Activated CD8-positive, alpha-beta memory T cell treated with anti-CD3 and anti-CD28 coated beads for 48 hours (primary cell): ENCODE measurements at places on chromosomes 7 and 10.

DNA sequence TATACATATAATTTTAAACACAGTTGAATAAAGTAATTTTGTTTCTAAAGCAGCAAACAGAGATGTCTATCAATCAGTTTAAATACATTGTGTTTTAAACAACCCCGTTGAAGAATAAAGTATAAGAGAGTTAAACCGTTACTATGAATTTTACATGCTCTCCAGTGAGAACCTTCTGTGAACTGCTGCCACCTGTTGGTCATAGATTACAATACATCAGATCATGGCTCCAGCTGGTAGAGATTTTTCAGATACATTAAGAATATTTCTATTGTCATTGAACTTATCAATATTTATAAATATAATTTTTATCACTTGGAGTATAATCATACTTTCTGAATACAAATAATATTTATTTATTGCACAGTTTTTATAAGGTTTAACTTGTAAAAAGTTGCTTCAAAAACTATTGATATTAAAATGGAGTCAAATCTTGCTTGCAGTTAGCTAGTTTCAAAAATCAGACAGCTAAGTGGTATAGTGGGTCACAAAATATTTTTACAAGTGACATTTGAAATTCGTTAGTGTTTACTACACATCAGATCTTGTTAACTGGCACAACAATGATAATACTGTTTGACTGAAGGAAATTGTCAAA lies 561.2 kb upstream of the PHF14 start:
- no peak for DNase-seq

- DNase-seq, result no peak
These were observed 75.5 kb upstream of the CXCL12 start for GRCh38 chr10:44460416-44460815.

DNA sequence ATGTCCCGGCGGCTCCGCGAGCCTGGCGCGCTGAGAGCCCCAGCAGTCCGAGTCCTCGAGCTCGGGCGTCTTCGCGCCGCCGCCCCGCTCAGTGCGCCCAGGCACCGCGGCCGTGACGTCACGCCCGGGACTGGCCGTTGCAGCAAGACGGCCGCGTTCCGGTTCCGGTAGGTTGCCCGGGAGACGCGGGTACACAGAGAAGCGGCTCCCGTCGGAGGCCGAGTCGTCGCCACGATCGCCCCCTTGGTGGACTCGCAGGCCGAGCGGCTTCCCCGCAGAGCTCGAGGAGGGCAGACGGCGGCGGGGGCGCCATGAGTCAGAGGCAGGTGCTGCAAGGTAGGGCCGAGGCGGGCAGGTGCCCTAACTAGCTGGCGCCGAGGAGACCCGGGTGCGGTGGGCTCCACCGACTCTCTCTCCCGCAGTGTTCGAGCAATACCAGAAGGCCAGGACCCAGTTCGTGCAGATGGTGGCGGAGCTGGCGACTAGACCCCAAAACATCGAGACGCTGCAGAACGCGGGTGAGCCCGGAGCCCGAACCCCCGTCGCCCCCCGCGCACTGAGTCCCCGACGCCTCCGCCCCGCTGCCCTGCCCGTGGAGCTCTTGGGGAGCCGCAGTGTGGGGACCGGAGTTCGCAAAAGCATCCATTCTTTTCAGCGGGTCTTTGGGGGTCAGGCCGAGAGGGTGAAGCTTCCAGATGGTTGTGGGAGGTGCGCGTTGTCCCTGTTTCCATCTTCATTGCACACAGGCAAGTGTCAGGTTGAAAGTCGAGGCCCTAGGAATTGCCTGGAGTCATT lies at the start of gene SPAG6:
Gene SPAG6, plus strand, starts transcription at position 196 of the 795 bp plus-strand sequence. Its CDS starts 116 bp downstream, at position 312.
- no peak for DNase-seq

- no peak for DNase-seq
These were observed 111.4 kb upstream of the JCAD start for GRCh38 chr10:30170814-30171213.

GRCh38 chr10:13775786-13776775 lies 189.3 kb downstream of the PRPF18 start:
- DNase-seq, result no peak

- DNase-seq, result no peak
These were observed 34.2 kb downstream of the FIGNL1 start for GRCh38 chr7:50415844-50416364.

DNA sequence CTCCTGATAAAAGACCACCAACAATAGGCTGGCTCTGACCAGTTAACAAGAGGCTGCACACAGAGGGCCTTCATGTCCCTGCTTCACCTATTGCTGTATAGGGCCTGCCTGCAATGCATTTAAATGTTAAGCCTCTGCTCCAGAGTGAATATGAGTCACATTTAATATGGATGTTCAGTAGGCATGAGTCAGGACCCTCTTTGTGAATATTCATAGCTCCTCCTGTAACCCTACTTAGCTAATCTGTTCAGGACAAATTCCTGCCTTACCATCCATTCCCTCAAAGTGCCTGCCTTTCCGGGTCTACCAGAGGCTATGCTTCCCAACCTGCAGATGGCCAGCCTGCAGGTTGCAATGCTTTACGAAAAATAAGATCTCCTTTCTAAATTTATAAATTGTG lies 32.5 kb downstream of the ARHGAP22 start:
- DNase-seq, result no peak

GRCh38 chr7:101278461-101279292 lies 33.8 kb upstream of the FIS1 start:
- no peak for DNase-seq

GRCh38 chr10:47042199-47042473 lies 130.9 kb downstream of the PTPN20 start:
- DNase-seq, result no peak

- no peak for DNase-seq
These were observed 183.6 kb downstream of the PLXNA4 start for GRCh38 chr7:132392713-132393112.

DNA sequence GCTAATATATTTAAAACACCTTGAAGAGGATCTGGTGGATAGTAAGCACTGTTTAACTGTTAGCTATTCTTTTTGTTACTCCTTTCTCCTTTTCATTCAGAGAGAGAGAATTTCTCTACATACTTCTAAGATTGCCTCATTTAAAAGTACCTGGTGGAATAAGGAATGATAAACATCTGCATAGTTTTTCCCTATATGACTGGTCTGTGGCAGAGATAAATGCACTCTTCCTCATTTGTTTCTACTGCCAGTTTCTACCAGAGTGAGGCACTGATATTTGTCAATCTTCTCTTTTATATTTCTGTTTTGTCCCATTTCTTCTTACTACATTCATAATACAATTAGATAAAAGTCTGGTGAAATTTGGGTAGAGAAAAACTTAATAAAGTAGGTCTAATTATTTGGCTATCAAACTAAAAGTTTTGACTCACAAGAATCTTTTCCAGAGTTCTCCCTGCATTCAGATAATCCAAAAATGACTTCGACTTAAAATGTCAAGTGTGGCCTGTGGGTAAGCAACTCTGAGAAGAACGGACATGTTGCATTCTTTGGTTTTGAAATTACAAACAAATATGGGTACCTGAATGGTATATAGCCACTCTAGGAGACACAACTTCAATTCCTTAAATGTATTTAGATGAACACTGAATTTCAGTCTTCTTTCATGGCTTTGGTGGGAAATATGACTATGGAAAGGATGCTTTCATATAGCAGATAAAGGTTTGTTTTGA lies 38.8 kb downstream of the RNLS start:
- DNase-seq, result no peak

DNA sequence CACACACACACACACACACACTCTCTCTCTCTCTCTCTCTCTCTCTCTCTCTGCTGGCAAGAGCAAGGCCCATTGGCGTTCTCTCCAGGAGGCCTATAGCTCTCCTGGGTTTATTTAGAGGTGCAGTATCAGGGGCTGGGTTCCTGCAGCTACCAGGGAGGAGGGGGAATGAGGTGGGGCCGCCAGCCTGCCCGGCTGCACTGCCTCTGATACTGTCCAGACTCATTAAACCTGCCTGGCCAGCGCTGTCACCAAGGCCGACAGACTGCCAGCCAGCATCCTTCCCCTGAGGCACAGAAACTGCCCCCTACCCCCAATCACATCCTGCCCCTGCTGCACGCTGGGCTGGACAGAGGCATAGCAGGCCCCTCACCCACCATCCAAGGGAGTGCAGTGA lies 4.3 kb downstream of the PRRT4 start:
- DNase-seq, result no peak

DNA sequence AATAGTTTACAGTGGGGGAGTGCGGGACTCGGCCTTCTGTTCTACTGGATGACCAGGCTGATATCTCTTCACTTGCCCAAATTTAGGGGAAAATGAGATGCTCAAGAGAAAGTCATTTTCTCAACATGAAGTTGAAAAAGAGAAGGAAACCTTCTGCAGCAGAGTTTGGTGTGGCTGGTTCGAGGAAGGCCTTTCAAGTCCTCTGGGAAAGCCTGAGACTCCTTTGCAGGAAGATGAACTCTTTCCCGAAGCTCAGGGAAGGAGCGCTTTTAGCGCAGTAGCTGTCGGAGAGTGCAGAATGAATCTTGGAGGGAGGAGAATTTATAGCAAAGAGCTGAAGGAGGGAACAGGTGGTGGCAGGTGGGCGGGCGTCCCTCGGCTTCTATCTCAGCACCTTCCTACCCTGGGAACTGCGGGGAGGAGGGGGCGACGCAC lies at the start of gene ATOH7:
Gene ATOH7, minus strand, starts transcription at position 297 of the 435 bp plus-strand sequence. CDS start 436 bp downstream, outside the sequence.
- no peak for DNase-seq

DNA sequence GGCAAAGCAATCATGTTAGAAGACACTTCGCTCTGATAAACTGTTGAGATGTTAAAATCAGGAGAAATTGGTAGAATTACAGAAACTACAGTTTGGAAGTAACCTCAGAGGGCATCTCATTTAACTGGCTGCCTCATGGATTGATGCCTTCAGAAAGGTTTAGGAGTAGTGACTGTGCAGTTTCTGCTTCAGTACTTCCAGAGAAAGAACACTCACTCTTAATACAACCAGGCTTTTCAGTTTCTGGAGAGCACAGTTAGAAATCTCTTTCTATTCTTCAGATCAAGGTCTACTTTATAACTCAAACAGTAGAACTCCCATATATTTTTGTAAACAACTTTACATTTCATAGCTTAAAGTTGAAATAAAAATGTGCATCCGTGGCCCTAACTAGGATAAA lies 1358.9 kb upstream of the LRRTM3 start:
- no peak for DNase-seq

DNA sequence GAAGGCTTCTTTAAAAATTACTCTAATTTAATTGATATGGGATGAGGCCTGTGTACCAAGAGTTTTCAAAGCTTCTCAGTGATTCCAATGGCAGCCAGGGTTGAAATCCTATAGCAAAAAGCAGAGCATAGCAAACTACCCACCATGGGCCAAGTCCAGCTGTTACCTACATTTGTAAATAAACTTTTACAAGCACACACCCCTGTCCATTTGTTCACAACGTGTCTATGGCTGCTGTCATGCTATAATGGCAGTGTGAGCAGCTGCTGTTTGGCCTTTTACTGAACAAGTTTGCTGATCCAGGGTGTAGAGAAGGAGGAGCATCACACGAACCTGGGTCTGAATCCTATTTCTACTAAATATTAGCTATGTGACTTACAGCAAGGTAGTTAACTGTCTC lies 50.0 kb downstream of the NPY start:
- no peak for DNase-seq

DNA sequence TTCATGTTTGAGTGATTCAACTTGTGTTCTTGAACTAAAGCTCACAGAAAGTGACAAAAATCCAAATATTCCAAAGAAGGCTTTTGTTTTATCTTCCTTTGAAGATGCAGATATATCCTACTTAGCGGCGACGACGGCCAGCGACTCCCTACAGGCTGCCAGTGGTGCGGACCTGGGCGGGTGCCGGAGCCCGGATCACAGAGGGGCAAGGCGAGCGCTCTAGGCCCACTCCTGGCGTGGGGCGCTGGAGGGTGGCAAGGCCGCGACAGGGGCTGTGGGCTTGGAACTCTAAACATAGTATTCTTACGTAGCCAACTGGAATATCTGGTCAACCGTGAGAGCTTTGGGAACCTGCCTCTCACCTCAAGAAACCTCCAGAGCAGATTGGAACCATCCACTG lies 914 bp upstream of the GIMAP7 start:
- DNase-seq, result no peak

DNA sequence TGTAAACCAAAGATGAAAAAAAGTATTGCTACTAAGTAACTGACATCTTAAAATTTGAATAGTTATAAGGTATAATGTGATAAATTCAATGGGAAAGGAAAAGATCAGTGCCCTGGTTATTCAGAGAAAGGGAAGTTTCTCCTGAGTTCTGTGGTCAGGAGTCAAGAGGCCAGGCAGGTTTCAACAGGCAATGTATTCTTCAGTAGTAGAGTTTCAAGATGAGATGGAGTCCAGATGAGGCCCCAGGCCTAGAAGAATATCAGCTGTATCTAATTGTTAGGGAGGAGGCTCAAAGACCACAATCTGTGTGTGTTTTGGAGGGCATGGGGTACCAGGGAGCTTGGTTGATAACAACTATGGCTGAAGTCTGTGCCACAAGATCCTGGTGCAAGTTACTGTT lies 101.4 kb upstream of the DLX6 start:
- no peak for DNase-seq

- no peak for DNase-seq
These were observed 483 bp downstream of the GDF10 start for GRCh38 chr10:47300429-47300931.

DNA sequence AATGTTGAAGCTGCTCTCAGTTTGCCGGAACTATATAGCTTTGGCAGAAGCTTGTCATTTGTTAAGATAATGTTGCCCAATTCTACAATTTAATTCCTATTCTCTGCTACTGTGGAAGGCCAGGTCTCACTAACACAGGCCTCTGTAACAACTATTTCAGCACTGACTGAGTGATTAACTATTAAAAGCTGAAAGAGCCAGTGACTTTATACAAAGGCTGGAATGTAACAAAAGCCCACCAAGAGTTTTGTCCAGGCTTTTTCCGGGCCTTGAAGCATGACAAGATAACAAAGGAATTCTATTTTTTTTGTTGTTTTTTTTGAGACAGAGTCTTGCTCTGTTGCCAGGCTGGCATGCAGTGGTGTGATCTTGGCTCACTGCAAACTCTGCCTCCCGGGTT lies 795.6 kb downstream of the PHTF2 start:
- DNase-seq, result no peak

GRCh38 chr7:51299391-51300133 lies 17.0 kb downstream of the COBL start:
- DNase-seq, result no peak

- DNase-seq, result no peak
These were observed 642.1 kb upstream of the GALNT17 start for GRCh38 chr7:70489813-70490212.

DNA sequence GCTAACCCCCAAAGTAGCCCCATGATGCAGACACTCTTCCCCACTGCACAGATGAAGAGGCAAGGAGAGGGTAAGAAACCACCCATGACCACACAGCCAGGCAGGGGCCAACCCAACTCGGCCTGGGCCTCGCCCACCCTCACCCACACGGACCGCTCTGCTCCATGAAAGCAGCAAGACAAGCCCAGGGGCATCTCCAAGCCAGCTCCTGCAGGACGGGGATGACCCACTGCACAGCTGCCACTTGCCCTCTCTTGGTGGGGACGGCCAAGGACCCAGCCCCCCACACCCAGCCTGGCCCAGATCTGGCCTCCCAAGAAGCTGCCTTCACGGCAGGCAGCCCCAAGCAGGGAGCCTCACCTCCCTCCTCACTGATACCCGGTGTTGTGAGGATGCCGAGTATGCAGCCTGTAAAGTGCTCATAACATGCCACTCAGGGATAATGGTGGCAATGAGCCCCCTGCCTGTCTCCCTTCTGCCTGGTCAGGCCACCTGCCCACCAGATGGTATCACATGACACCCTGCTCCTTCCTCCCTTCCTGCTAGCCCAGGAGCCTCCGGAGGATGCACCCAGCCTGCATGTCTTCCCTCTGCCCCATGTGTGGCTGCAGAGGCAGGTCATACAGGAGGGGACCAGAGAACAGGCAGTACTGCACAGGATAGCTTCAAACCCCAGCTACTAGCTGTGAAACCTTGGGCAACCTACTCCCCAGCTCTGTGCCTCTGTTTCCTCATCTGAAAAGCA lies 23.3 kb downstream of the OGDHL start:
- no peak for DNase-seq
